Hematopoietic multipotent progenitor cell treated with erythropoietin and hydrocortisone succinate and interleukin-3 and kit ligand, for 6 days (in vitro differentiated cells): ENCODE measurements at places on chromosomes 1 and 21.
A peak's percentile ranks its signal among the peaks of the same experiment; 100 is the strongest.

GRCh38 chr1:4689271-4689935, 35.0 kb downstream of the AJAP1 start:
- no peak for DNase-seq

DNA sequence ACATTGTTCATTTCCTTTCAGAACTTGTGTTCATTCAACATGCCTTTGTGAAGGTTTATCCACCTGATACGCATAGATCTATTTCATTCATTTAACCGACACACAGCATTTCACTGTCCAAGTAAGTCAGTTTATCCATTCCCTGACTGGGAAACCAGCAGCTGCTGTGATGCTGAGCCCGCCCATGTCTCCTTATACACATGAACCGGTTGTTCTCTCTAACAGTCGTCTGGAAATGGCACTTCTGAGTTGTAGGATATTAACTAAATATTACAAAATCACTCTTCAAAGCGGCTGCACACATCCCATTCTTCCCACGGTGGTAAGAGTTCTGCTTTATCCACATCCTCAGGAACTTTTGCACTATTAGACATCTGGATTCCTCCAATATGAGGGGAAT, 71.1 kb downstream of the NPHP4 start:
- no peak for DNase-seq

GRCh38 chr1:196115646-196116045, 492.6 kb downstream of the KCNT2 start:
- DNase-seq: no peak

DNA sequence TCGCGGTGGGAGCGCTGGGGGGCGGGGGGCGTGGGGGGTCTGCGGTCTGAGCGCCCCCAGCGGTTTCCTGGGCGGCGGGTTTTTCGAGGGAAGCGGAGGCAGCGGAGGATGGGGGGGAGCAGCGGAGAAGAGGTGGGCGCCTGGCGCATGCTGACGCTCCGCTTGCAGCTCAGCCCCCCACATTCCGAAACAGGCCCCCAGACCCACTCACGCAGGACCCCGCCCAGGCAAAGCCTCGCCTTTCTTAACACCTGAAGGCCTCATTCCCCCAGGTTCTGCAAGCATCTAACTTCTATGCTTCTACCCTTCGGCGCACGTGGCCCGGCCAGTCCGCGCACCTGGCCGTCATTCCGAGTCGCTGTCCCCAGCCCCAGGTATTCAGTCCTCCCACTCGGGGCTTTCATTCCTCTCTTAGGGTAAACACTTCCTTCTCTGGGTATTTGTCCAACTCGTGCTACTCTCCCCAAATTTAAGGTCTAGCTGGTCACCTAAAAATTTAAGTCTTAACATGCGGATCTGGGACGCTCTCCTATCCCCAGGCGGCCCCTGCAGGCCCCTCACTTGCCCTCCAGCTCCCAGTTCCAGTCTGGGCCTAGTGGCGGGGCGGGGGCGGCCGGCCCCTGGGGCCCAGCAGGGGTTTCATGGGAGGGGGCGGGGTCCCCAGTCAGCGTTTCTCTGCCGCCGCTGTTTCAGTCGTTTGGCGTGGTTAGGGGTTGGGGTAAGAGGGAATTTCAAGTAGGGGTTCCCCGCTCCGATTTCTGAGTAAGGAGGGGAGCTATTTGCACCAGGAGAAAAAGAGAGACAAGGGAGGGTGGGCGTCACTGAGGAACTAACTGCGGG, 2.8 kb upstream of the ZBTB7B start:
- DNase-seq: peak; percentile 56

DNA sequence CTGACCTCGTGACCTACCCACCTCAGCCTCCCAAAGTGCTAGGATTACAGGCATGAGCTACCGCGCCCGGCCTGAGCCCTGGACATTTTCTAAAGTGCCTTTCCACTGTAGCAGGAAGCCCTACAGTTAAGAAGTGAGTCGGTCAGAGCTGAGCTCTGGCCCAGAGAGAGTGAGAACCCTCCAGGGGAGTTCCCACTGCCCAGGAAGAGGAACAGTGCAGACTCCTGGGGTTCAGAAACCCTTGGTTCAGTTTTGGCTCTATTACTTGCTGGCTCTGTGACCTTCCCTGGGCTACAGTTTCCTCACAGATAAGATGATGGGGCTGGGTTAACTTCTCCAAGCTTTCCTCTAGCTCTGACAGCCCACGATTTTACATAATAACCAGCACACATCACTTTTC, 20.9 kb downstream of the SLC9A1 start:
- DNase-seq: no peak

DNA sequence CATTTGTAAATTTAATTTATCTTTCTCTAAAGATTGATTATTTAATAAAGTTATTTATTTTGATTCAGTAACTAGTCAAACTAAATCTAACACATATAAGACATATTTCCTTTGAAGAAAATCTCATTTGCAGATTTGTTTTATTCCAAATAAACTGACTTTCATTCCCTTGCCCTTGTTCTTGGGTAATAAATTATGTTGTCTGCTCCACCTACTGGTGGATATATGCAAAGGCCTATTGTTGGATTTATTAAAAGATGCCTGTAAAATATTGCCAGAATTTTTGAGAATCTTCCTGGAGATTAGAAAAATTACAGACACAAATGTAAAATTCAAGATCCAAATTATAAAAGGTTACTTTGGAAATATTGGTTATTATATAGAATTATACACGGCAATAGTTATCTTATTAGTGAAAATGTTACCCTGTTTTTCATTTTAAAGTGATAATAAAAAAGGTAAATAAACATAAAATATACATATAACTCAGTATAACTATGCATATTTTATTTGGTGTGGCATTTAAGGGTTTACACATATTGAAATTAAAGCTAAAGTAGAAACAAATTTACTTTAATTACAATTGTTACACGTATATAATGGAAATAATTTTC, 116.1 kb downstream of the SPATA17 start:
- peak; percentile 63 for DNase-seq
